EL (cell line): ENCODE measurements at places on chromosomes 11 and 22.
A peak's percentile ranks its signal among the peaks of the same experiment; 100 is the strongest.

DNA sequence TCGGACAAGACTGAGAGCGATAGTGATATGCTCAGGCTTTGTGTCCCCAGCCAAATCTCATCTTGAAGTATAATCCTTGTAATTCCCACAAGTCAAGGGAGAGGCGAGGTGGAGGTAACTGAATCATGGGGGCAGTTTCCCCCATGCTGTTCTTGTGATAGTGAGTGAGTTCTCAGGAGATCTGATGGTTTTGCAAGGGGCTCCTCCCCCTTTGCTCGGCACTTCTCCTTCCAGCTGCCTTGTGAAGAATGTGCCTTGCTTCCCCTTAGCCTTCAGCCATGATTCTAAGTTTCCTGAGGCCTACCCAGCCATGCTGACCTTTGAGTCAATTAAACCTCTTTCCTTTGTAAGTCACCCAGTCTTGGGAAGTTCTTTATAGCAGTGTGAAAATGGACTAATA, 7.5 kb upstream of the FOLR2 start:
- DNase-seq = no peak

- no peak for DNase-seq
Observed at GRCh38 chr22:49583886-49584505, 243.7 kb downstream of the BRD1 start.

DNA sequence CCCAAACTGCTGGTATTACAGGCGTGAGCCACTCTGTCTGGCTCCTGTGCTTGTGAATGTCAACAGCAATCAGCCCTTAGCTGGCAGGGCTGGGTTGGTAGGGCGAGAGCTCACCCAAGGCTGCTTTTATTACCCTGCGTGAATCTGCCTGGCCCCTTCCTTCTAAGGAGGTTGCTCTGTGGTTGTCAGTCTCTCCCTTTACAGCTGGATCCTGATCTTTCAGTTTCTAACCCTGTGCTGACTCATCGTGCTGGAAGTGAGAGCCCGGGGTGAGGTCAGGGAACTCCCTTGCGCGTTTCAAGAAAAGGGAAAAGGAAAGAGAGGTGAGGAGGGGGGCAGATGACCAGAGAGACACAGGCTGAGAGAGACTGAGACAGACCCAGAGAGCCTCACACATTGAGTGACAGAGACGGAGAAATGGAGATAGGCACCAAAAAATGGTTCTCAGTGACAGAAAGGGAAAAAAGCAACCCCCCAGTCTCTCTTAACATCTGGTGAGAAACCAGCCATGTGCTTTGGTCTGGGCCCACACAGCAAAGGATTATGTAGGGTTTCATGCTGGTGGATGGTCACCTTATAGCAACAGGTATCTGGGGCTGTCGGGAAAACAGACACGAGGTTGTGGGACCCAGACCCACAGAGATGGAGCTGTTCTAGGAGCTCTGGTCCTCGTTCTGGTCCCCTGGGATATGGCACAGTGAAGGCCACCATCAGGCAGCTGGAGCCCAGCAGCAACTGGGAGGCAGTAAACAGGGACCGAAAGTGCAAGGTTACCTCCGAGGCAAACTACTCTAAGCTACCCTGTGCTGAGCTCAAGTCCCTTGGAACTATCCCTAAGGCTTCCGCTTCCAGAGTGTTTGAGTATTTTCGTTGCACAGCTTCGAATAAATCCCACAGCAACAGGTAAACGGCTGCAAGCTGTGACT, 2.5 kb downstream of the TCN2 start:
- DNase-seq = peak; percentile 93

- DNase-seq = peak; percentile 32
Observed at GRCh38 chr11:92125321-92125720, 99.3 kb upstream of the FAT3 start.

GRCh38 chr22:40270031-40270430, 76.3 kb upstream of the ADSL start:
- DNase-seq = no peak

DNA sequence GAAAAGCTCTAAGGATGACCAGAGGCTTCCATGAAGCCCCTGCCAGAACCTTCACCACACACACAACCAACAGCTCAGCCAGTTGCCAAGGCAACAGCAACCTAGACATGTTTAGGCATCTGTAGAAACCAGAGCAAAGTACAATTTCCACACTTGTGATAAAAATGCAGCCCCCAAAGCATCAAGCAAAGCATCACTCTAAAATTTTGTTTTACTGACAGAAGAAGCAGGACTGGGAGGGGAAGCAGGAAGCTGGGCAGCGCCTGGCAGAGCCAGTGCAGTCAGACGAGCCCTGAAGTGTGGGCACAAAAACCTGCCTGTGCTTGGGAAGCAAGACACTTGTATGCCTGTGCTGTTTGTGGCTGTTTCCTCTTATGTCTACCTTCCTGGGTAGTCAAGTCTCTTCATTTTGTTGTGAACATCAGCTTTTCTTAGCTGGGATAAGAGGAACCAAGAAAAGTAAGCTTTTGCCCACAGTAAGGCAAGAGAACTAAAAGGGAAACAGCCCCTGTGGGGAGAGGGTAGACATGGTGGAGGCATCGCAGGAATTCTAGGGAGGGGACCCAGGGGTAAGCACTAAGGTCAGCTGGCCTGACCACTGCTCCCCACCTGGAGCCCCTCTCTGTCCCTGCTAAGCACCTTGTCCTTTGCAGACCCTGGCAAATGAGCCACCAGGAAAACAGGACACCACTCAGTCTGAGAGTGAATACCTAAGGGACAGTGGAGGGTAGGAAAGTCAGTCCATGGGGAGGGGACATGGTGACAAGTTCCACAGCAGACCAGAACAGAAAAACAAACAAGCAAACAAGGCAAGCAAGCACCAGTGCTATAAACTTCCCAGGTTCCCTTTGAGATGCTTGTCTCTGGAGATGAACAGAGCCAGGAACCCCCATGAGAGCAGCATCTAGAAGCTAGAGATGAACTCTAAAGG, 13.4 kb downstream of the PACSIN2 start:
- DNase-seq = no peak

- peak; percentile 67 for DNase-seq
Observed at GRCh38 chr11:69567951-69568808, 72.8 kb upstream of the CCND1 start.

DNA sequence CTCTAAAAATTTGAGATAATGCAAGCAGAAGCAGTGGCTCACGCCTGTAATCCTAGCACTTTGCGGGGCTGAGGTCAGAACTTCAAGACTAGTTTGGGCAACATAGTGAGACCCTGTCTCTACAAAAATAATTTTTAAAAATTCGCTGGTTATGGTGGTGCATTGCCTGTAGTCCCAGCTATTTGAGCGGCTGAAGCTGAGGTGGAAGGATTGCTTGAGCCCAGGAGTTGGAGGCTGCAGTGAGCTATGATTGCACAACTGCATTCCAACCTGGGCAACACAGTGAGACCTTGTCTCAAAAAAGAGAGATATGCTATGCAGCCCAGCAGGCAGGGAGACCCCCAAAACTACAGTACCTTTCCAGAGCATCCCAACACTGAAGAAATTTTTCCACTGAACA, 2.3 kb downstream of the CTSC start:
- DNase-seq = no peak

- no peak for DNase-seq
Observed at GRCh38 chr11:34650528-34650927, 29.6 kb downstream of the EHF start.

DNA sequence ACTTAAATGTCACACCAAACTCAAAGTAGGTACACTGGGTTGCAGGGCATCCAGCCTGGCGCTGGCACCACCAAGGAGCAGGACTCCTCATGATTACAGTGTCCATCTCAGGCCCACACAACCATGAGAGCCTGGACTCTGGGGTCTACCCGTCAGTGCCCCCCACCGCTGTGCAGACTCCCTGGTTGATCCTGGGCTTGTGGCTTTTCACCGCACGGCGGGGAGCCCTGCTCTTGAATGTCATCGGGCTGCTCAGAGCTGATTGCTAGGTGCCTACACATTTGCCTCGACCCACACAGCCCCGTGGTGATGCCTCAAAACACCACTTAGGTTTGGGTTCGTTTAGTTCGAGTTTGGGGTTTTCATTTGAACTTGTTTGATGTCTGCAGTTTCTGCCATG, 63.0 kb downstream of the WNT11 start:
- DNase-seq = no peak

- peak; percentile 84 for DNase-seq
Observed at GRCh38 chr22:32528984-32529982, 54.7 kb downstream of the FBXO7 start.

DNA sequence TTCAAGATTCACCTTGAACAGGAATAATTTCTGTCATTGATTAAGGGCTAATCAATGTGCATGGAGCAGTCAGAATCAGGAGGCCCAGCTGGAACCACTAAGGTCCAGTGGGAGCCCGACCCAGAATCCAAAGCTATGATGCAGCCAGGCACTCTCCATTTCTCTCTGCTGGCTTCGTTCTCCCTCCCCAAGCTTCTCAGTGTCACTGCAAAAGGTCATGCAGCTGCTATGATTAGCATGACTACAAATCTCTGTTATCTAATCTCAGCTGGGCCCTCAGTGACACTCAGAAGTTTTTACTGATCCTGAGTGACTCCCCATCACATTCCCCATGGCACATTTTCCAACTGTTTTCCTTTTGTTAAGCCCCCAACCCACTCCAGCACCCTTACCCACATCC, 31.1 kb upstream of the PRSS23 start:
- no peak for DNase-seq

DNA sequence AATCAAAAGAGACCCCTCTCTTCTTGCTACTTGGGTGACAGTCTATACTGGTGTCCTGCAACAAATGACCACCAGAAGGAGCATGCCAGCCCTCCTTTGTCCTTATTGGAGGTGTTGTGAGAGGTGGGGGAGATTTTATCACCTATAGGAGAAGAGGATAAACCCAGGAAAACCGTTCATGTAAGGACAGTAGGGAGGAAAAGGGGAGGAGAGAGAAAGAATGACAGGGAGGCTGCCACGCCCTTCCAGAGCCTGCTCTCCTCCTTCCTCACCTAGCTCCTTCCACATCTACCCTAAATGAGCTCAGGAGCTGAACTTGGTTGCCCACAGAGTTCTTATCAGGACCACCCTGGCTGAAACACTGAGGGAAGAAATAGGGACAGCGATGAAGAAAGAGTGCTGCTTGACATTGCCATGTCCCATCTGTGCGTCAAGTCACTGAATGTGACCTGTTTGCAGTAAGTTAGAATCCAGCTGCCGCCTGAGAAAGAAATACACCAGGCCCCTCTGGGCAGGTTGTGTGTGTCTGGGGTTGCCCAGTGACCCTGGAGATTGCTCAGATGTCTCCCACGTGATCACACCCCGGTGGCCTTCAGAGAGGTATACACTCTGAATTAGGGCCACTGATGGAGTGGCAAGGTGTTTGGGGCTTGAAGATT, 40.4 kb upstream of the ETS1 start:
- DNase-seq = no peak

DNA sequence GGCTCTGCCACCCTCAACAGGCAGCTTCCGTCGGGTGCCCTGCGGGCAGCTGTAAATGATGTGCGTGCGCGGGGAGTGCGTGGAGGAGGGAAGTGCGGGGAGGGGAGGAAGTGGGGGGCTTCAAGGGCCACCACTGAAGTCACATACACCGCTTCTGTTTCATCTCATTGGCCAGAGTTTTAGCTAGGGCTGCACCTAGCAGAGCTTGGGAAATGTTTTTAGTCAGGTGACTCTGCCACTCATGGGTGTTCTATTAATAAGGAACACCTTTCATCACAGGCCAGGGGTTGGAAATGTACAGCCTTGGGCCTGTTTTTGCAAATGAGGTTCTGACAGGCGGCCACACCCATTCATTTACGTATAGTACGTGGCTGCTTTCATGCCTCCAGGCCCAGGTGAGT, 14.6 kb downstream of the FAM118A start:
- no peak for DNase-seq

DNA sequence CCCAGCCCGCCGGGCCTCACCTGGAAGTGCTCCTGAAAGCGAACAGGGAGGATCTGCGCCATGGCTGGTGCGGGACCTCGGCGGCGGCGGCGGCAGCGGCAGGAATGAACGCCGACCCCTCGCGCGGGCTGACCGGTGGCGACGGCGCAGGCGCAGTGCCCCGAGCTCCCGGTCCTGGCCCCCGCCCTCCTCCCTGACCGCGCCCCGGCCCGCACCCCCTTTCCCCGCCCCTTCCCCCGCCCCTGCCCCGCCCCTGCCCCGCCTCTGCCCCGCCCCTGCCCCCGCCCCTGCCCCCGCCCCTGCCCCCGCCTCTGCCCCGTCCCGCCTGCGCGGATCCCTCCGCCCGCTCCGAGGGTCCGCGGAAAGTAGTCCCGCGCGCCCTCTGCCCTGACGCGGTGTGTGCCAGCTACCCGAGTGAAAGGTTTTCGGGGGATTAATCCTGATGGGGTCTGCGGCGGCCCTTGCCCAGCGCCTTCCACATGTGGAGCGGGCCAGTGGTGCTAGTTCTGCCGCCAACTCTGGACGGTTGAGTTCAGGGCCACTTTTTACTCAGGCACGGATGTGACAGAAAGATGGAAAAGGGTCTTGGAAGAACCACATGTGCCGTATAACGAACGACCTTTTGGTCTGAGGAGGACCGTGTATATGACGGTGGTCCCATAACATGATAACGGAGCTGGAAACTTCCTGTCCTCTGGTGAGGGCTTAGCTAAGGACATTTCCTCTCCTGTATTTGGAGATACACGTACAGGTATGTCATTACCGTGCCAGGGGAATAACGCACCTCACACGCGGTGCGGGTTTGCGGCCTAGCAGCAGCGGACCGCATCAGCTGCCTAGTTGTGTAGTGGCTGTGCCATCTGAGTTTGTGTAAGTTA, at the start of gene CLTCL1:
Gene CLTCL1, minus strand, starts transcription at position 140 of the 878 bp plus-strand sequence. Its CDS starts 78 bp downstream, at position 62.
- DNase-seq = peak; percentile 73

DNA sequence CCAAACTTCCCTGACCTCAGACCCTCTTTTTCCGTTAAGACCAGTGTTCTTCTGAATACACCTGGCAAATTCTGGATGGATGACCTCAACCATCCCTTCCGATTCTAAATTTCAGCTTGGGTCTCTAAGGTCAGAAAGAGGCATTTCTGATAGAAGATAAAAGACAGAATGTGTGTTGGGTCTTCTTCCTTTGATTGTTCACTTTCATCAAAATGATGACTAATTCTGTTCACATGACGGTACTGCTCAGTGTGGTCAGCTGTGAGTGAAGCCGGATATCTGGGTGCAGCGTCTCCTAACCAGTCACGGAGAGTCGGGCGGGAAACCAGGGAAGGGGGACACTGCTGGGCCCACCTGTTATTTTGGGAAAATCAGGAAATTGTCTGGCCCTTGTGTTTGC, 151.6 kb upstream of the NAV2 start:
- peak; percentile 36 for DNase-seq
